ENCODE measurements at places on chromosomes 1 and 21.

DNA sequence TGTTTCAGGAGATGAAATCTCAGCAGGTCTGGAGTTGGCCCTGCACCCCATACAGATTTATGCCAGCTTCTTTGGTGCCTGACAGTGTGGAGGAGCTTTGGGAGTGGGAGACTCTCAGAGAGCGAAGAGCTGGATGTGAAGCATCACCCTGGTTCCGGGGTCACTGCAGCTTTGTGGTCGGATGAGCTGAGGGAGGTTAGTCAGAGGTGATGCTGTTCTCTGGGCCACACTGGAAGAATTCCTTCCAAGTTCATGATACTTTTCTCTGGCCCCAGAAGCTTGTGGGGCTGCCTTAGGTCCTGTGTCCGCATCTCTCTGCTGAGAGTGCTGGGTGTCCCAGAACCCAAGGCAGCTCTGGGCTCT is 467.8 kb downstream of the CAMTA1 start:
- no peak for DNase-seq

DNA sequence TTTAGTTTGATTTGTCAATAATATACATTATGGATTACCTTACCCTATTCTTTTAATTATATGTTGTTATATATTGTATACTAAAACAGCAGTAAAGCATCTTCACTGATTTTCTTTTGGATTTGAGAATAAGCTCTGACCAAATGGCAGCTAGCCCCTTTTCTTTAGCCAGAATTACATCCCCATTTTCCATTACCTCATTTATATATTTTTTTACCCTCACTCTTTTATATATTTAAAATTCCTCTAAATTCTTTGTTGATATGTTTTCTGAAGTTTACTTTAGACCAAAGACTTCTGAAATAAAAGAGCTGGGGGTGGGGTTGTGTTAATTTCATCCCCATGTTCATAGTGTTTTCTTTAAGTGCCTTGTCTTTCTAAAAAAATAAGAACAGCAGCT is 24.6 kb downstream of the ANGPTL1 start:
- DNase-seq = no peak

- peak; percentile 27 for DNase-seq
These were observed 15.7 kb downstream of the PTPN22 start for GRCh38 chr1:113855630-113856400.

DNA sequence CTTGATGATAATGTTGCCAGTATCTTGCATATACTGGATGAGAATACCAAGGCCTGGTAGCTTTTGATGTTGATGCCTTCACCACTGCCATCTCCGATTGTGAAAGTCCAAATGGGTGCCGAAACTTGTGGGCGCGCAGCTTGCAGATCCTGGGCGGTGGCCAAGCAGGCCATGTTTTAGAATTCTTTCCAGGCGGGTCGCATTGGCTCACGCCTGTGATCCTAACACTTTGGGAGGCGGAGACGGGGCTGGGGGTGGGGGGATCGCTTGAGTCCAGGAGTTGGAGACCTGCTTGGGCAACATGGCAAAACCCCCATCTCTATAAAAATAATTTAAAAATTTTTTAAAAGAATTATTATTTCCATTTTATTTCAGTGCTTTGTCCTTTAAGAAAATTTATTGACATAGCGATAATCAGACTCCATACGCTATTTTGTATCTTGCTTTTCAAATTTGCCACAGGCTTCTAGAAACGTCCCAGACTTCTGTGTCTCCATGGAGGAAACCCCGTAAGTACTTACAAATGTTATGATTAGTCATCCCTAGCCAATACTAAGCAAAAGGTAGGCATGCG is 592 bp upstream of the ZNF326 start:
- no peak for DNase-seq

GRCh38 chr1:26092422-26092821 is 19.2 kb upstream of the PDIK1L start:
- DNase-seq = no peak

DNA sequence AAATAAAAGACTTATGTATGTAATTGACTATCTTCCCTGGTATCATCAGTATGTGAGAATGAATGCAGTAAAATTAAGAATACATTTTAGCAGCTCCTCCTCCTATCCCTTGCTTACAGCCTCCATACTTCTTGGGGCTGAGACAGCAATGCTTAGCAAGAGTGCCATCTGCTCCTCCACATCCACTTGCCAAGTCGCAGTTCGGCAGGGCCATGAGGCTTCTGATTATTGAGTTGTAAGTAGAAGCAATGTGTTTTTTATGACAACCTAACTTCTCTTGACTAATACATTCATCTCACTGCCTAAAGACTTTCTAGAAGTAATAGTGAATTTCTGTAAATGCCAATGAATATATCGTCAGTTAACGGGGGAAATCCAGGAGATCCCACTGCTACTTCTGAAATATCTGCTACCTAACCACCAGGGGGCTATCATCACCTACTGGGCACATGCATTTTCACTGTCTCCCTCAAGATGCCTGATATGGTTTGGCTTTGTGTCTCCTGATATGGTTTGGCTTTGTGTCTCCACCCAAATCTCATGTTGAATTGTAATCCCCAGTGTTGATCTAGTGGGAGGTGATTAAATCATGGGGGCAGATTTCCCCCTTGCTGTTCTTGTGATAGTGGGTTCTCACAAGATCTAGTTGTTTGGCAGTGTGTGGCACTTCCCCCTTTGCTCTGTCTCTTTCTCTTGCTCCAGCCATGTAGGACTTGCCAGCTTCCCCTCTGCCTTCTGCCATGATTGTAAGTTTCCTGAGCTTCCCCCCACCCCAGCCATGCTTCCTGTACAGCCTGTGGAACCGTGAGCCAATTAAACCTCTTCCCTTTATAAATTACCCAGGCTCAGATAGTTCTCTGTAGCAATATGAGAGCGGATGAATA is 59.6 kb downstream of the EXTL2 start:
- DNase-seq = no peak

- DNase-seq = no peak
These were observed 152.2 kb downstream of the HIVEP3 start for GRCh38 chr1:41766546-41766945.

DNA sequence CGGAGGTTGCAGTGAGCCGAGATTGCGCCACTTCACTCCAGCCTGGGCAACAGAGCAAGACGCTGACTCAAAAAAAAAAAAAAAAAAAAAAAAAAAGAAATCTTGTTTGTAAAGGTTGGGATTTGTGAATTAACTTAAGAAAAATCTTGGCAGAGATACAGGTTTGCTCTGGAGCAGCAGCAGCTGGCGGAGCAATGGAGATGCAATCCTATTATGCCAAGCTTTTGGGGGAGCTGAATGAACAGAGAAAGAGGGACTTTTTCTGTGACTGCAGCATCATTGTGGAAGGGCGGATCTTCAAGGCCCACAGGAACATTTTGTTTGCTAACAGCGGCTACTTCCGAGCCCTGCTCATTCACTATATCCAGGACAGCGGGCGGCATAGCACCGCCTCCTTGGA is 5.6 kb downstream of the ZBTB8B start:
- DNase-seq = no peak

DNA sequence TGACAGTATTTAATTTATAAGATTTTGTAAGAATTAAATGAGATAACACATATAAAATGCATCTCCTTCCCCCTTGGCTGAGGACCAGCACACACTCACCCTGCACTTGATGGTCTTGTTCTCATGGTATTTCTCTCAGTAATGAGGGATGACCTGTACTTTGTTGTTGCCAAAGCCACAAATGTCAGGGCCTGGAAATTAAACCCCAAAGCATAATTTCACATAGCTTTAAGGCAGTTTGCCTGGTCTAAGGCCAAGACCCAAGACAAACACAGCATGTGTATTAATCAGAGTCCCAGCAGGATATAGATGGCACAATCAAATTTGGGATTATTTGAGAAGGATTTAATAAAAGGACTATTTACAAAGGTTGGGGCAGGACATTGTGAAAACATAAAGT is 48.6 kb upstream of the EPS15 start:
- peak; percentile 87 for DNase-seq

DNA sequence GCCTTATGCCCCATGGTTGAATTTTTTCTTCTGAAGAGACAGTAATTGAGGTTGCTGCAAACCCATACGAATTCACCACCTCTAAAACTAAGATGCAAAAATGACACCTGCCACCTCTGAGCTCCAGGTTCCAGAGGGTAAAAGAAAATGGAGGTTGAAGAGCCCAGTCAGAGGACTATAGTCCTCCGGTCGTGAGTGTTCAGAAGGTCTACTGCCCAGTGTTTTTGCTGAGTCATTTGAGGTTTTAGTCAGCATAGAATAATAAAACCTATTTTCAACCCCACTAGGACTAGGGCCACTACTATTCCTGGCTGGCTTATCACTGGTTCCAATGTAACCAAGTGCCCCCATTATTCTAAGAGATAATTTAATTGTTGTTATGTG is 12.9 kb upstream of the SLAMF7 start:
- DNase-seq = no peak

DNA sequence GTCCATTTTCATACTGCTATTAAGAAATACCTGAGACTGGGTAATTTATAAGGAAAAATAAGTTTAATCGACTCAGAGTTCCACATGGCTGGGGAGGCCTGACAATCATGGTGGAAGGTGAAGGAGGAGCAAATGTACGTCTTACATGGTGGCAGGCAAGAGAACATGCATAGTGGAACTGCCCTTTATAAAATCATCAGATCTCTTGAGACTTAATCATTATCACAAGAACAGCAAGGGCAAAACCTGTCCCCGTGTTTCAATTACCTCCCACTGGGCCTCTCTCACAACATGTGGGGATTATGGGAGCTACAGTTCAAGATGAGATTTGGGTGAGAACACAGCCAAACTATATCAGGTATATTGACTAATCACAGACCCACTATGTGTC is 370.2 kb upstream of the USP24 start:
- no peak for DNase-seq

DNA sequence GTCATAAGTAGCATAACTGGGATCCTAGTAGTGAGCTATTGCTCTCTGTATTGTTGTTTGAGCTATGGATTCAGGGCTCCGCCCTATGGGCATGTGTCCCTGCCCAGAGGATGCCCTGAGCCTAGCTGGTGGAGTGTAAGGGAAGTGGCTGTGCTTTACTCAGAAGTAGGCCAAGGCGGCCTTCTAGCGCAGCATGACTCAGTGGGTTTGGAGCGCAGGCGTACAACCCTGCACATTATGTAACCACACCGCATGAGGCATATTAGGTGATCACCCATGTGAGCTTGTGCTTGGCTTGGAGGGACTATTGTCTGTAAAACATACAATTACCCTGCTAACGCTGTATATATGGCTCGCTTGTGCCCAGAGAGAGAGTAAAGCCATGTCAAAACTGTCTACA is 11.1 kb upstream of the UBE2U start:
- DNase-seq = no peak

DNA sequence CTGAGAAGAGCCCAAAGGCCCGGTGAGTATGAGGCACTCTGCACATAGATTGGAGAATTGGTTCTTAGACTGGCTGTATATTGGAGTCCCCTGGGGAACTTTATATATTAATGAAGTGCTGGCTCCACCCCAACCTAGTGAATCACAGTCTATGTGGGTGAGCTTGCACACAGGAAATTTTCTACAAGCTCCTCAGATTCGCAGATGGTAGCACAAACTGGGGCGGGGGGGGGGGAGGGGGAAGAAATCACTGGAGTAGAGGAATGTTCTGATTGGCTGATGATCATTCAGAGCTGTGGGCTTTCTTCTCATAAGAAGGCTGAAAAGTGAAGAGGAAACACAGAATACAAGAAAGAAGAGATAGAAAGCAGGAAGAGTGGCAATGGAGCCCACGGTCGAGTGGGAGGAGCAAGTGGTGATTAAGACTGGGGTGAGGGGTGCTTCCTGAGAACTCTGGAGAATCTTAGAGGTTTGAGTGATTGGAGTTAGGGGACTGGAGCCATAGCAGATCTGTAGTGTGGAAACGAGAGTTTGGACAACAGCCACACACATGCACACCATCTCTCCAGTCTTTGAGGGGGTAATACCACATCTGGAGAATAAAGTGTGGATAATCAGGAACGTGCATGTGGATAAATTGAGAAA is 465.9 kb upstream of the DAB1 start:
- DNase-seq = no peak

DNA sequence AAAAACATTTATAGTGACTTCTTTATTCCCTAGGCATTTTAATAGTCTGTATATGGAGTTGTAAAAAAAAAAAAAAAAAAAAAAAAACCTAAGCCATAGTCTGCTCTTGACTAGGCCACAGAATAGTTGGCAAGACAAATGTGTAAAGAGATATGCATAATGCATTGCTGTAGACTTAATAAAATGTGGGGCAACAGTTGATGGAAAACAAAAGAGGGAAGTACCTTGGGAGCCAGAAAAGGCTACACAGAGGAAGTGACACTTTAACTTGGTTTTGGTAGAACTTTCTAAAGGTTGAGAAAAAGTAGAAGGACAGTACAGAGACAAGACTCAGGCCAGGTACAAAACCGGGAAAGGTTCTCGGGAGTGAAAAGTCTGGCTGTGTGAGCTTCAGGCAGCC is 802.9 kb upstream of the ADAMTS5 start:
- DNase-seq = no peak

- DNase-seq = no peak
These were observed 1.0 kb downstream of the BEST4 start for GRCh38 chr1:44786841-44787426.

GRCh38 chr21:33937146-33937545 is 21.5 kb upstream of the ATP5PO start:
- no peak for DNase-seq

- no peak for DNase-seq
These were observed 1.7 kb downstream of the PDE9A start for GRCh38 chr21:42654913-42655795.

DNA sequence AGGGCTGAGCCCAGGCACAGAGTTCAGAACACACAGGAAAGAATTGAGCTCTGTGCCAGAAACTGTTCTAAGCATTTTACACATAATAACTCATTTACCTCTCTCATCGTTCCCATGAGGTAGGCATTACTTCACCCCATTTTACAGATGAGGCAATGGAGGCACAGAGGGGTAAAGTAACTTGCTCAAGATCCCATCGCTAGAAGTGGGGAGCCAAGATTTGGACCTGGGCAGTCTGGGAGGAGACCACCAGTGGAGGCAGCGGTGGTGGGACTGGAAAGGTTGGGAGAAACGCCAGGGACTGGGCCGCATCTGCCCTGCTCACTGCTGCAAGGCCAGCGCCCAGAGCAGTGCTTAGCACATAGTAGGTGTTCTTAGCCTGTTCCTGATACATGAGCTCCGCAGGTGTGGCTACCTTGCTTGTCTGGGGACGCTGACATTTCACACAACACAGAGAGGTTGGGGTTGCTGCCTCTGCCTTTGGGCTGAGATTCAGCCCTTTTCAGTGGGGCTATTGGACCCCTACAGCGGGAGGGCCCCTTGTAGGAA is 27.8 kb upstream of the EPS8L3 start:
- DNase-seq = no peak

DNA sequence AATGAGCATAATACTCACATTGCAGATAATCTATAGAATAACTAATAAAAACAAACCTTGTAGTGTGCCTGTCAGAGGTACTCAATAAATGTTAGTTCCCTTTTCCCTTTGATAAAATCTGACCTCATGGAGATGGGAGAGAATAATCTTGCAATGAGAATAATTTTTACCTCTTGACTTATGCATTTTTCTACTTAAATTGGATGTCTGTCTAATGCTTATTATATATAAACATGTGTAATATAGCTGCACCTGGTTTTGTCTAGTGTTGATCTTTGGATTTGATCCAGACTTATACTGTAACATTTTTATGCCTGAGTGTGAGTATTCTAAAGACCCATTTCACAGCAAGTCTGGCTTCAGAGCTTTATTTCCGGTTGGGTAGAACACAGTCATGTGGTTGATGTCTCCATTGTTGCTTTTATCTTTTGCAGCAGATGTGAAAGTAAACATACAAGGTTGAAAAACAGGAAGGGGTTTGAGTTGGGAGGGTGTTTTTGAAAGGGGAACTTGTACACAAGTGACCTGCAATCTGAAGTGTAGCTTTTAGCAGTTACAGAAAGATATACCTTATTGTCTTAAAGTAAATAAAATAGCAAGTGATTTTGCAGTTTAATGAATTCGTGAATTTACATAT is 12.4 kb downstream of the EPB41 start:
- DNase-seq = no peak
